ENCODE measurements at places on chromosomes 6 and 20. TPM values are rescaled to one million over a fixed set of nuclear protein-coding genes. Genes with fewer than 3 reads are reported as not detected.

DNA sequence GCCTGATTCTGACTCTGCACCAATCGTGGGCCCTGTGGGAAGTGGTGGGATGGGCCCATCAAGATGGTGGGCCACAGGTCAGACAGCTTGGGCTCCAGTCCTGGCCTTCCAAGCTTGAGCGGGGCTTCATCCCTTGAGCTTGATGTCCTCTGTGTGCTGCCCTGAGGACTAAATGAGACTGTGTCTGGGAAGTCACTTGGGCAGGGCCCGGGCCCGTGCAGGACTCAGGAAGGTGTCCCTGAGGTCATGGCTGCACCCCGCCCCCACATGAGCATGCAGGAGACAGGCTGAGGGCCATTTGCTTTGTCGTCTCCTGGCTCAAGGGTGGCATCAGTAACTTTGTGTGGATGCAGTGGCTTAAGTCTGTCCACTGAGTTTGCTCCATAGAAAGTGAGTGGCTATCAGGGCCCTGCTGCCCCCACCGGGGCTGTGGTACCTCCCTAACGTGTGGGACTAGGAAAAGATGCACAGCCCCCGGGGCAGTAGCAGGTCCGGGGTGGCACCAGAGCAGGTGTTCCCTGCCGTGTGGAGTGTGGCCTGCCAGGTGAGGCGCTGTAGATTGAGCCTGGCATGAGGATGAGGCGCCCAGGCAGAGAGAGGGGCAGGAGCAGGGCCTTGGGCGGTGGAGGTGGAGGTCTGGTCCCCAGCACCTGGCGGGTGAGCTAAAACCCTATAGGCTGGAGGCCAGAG, 298.6 kb downstream of the TAF4 start:
- peaks cover 4% of the 10 kb centered on the region for H3K27me3 ChIP-seq
- no peaks in the 10 kb centered on the region for H3K4me1 ChIP-seq
- H3K4me3 ChIP-seq, result no peak overlapping the region
- no peak overlapping the region for H3K27ac ChIP-seq

GRCh38 chr20:5214826-5215225, 88.0 kb downstream of the CDS2 start:
- H3K27me3 ChIP-seq, result no peaks in the 10 kb centered on the region
- no peaks in the 10 kb centered on the region for H3K36me3 ChIP-seq
- no peak overlapping the region for H3K27ac ChIP-seq
- DNase-seq, result no peak
- H3K4me1 ChIP-seq, result no peaks in the 10 kb centered on the region

DNA sequence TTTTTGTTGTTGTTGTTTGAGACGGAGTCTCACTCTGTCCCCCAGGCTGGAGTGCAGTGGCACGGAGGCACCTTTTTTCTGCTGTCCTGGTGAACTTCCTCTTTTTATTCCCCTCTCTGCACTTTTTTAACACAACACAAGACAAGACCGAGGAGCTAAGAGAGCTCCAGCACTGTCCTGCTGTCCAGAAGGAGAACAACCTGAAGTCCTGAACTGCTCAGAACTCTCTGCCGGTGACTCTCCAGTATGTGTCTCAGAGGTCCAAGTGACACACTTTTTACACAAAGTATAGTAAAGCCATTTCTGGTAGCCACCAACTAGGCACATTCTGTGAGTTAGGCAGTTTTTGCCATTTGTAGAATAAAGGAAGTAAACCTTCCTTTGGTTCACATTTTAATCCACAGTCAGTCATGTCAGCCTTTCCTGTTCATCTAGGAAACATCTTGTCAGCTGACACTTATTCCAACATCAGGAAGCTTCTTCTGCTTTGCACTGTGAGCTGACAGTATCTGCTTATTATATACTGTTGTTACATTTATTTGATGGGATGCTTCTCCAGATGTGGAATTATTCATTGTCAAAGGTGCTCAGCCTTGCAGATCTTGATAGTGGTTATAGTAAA, 28.1 kb upstream of the TXNDC5 start:
- no peaks in the 10 kb centered on the region for H3K27me3 ChIP-seq
- no peaks in the 10 kb centered on the region for H3K36me3 ChIP-seq
- DNase-seq, result no peak
- H3K4me3 ChIP-seq, result no peak overlapping the region
- no peaks in the 10 kb centered on the region for H3K4me1 ChIP-seq

- H3K36me3 ChIP-seq, result no peaks in the 10 kb centered on the region
- DNase-seq, result no peak
- no peaks in the 10 kb centered on the region for H3K27me3 ChIP-seq
- H3K27ac ChIP-seq, result no peak overlapping the region
- no peak overlapping the region for H3K4me3 ChIP-seq
Measured at GRCh38 chr6:151001387-151002056, 136.0 kb downstream of the MTHFD1L start.

GRCh38 chr20:48748556-48748955, 79.2 kb downstream of the PREX1 start:
- H3K36me3 ChIP-seq, result no peaks in the 10 kb centered on the region
- no peak overlapping the region for H3K27ac ChIP-seq
- no peaks in the 10 kb centered on the region for H3K27me3 ChIP-seq
- no peak for DNase-seq
- H3K4me3 ChIP-seq, result no peak overlapping the region

- H3K27ac ChIP-seq, result no peak overlapping the region
- no peaks in the 10 kb centered on the region for H3K4me1 ChIP-seq
- H3K4me3 ChIP-seq, result no peak overlapping the region
- no peak for DNase-seq
- H3K36me3 ChIP-seq, result no peaks in the 10 kb centered on the region
Measured at GRCh38 chr6:97462031-97462430, 179.0 kb upstream of the MMS22L start.

GRCh38 chr6:3873051-3873450, 23.9 kb downstream of the FAM50B start:
- no peaks in the 10 kb centered on the region for H3K27me3 ChIP-seq
- H3K36me3 ChIP-seq, result no peaks in the 10 kb centered on the region
- no peak overlapping the region for H3K27ac ChIP-seq
- no peak for DNase-seq
- no peak overlapping the region for H3K4me3 ChIP-seq
- no peaks in the 10 kb centered on the region for H3K4me1 ChIP-seq

DNA sequence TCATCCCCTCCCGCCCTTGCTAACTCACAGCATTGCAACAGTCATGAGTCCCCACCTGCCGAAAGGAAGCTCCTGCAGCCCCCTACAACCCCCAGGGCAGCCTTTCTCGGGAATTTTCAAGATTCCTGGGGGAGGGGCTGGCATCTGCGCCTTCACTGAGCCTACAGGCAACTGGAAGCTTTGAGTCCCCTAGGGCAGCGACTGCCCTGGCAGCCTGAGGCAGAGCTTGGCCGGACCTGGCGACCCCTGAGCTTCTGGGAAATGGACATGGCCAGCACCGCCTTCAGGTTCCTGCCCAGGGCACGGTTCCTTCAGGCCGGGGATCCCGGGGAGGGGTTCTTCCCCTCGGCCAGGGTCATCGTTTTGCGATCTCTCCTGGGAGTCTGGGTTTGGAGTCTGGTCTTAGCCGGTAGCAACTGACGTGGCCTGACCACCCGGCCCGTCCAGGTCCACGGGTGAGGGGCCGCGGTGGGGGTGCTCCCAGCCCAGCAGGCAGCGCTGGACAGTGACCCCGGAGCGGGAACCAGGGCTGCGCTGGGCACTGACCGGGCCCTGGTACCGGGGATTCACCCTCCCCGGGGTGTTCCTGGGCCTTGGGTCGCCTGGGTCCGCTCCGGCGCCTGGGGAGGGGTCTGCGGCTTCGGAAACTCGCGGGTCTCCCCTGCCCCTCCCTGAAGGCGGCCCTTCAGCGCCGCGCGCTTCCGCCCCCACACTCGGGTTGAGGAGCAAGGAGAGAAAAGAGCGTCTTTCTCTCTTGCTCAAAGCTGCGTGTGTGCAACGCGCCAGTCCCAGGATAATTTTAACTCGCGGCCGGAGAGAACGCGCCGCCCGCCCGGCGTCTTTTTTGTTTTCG, 593 bp upstream of the COL9A3 start:
- H3K4me3 ChIP-seq, result peak overlapping the region; percentile 42
- no peaks in the 10 kb centered on the region for H3K4me1 ChIP-seq
- no peak for DNase-seq
- peaks cover 23% of the 10 kb centered on the region for H3K27me3 ChIP-seq

DNA sequence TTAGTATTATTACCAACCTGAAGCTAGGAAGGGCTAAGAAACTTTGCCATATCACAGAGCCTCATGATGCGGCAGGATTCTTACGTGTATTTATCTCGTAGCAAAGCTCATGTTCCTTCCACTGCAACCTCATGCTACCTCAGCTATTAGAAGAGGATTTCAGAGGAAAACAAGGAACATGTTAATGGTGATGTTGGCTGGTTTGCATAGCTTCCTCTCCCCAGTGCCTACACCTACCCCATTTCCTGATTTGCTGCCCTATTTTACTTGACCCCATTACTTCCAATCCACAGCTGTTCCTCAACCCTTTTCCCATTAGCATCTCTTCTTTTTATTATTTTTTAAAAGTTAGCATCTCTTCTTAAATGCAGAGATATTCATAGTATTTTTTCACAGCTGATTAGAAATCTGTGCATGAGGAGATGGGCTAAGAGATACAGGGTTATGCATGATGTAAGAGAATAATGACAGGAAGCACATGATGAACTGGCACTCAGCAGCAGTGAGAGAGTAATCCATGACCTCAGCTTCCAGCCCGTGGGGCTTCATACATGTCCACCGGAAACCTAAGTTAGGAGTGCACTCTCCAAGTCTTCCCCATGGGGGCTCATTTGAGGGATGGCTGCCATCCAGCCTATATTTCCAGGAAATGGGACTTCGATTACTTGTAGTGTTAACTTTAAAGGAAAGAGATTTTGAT, 106.1 kb upstream of the ASF1A start:
- H3K27ac ChIP-seq, result no peak overlapping the region
- H3K4me1 ChIP-seq, result no peaks in the 10 kb centered on the region
- H3K4me3 ChIP-seq, result no peak overlapping the region
- DNase-seq, result no peak
- H3K36me3 ChIP-seq, result no peaks in the 10 kb centered on the region

DNA sequence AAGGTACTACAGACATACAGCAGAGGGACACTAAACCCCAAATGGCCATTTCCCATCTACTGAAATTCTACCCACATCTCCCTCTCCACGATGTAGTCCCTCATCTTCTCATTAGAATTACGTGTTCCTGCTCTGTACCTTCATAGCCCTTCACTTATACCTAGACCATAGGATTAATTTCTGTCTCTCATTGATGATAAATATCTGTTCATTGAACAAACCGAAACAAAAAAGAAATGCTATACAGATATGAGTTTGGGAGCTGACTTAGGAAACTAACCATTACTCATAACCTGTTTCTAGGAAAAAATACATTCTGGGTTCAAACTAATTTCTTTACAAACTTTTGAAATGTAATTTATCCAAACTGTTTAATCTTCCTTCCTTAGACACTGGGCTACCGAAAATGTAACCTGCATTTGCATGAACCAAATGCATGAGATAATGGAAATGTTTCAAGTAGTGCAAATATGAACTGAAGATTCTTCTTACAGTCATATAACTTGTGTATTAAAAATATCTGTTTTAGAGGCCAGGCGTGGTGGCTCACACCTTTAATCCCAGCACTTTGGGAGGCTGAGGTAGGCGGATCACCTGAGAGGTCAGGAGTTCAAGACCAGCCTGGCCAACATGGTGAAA, 85.3 kb downstream of the GJA10 start:
- no peak overlapping the region for H3K27ac ChIP-seq
- peaks cover 6% of the 10 kb centered on the region for H3K4me1 ChIP-seq
- no peaks in the 10 kb centered on the region for H3K36me3 ChIP-seq
- no peak overlapping the region for H3K4me3 ChIP-seq

- no peak overlapping the region for H3K27ac ChIP-seq
- no peaks in the 10 kb centered on the region for H3K36me3 ChIP-seq
- no peak for DNase-seq
- peaks cover 5% of the 10 kb centered on the region for H3K4me1 ChIP-seq
- no peaks in the 10 kb centered on the region for H3K27me3 ChIP-seq
Measured at GRCh38 chr6:152207915-152208714, 400.6 kb downstream of the ESR1 start.

GRCh38 chr6:152828431-152828830, 77.8 kb downstream of the VIP start:
- H3K4me3 ChIP-seq, result no peak overlapping the region
- no peaks in the 10 kb centered on the region for H3K4me1 ChIP-seq
- H3K27ac ChIP-seq, result no peak overlapping the region
- H3K27me3 ChIP-seq, result no peaks in the 10 kb centered on the region

DNA sequence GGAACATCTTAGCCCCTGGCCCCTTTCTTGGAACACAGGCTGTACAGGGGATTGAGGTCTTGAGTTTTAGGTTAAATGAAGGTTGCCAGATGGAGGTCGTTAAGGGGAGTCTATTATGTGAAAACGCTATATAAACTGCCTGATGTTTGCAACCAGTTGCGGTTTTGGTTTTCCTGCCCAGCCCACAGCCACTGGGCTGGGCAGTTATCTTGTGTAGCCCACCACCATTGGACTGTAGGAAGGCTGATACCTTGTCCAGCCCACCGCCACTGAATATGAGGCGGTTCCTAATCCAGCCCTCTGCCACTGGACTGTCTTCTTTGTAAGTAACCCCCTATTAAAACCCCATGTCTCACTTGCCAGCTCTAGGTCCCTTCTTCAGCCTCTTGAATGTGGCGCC, 42.3 kb upstream of the COL21A1 start:
- H3K4me3 ChIP-seq, result no peak overlapping the region

DNA sequence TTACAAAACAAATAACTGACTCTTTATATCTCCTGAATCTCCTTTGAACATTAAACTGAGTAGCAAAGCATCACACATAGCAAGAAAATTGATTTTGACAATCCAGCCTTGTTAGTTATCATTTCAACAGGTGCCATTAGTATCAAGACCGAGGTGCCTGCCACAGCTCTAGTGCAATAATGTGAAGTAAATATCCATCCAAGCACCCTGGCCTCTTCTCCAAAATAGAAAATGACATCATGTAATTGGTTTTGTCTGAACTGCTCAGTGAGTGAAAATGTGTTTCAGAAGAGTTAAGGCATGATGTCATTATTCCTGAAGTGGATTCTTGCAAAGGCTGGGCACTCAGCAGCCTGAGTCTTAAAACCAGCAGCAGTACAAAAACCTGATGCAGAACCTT, 341.4 kb downstream of the PLCB1 start:
- H3K27ac ChIP-seq, result no peak overlapping the region
- H3K36me3 ChIP-seq, result no peaks in the 10 kb centered on the region
- no peak overlapping the region for H3K4me3 ChIP-seq
- no peak for DNase-seq
- no peaks in the 10 kb centered on the region for H3K27me3 ChIP-seq
- no peaks in the 10 kb centered on the region for H3K4me1 ChIP-seq

Gene EYS
- total RNA-seq, result not detected

Gene TENT5A
- 22.0 TPM for total RNA-seq

Gene CFAP61
- 1.1 TPM for total RNA-seq

Gene ZNF311
- total RNA-seq, result 0.57 TPM

Gene NR2E1
- not detected for total RNA-seq

Gene SOBP
- 17.4 TPM for total RNA-seq
